ENCODE measurements at places on chromosomes 1 and 21.

DNA sequence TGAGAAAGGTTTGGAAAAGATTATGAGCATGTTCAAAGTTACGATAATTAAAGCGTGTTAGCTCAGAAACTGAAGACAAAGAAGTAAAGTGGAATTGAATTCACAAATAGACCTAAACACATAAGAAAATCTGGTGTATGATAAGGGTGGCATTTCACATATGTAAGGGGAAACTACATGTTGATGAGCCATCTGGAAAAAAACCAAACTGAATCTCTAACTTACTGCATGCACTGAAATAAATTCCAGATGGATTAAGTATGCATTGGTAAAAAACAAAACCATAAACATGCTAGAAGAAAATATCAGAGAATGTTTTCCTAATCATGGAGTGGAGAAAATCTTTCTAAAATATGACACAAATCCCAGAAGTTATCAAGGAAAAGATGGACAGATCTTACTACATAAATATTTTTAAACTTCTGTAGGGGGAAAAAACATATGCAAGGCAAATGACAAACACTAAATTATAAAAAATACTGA is 34.0 kb upstream of the CTPS1 start:
- no peak for DNase-seq

GRCh38 chr1:3336641-3337630 is 117.5 kb upstream of the ARHGEF16 start:
- DNase-seq: no peak

GRCh38 chr1:51070011-51070410 is 32.0 kb upstream of the C1orf185 start:
- no peak for DNase-seq

- DNase-seq: no peak
These were observed 118.8 kb downstream of the PSMG1 start for GRCh38 chr21:39064325-39065012.

DNA sequence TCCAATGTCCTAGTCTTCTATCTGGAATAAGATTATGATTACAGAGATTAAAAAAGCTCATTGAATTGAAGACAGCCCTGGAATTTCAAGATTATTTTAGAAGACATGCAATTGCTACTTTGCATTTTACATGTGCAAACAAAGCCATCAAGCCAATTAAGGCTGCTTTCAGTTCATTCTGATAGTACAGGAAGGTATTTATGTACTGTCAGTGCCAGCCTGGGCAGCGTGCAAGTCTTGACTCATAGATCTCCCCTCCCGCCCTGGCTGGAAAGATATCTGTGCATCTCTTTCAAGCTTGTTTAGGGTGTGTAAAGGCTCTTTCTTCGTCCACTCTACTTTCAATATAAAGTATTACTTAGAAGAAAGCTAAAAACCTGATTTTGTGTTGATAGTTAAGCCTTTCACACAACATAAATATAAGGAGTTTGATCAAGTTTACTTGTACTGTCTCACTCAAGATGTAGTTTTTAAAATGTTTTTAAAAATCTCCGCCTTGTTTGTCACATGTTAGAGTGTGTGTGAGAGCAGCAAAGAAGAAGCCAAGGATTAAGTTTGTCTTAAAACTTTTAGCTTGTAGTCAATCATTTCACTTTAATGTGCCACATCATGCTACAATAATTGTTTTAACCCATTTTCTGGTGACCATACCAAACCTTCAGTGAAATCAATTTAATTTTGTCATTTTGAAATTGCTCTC is 13.6 kb upstream of the LYPLAL1 start:
- no peak for DNase-seq

DNA sequence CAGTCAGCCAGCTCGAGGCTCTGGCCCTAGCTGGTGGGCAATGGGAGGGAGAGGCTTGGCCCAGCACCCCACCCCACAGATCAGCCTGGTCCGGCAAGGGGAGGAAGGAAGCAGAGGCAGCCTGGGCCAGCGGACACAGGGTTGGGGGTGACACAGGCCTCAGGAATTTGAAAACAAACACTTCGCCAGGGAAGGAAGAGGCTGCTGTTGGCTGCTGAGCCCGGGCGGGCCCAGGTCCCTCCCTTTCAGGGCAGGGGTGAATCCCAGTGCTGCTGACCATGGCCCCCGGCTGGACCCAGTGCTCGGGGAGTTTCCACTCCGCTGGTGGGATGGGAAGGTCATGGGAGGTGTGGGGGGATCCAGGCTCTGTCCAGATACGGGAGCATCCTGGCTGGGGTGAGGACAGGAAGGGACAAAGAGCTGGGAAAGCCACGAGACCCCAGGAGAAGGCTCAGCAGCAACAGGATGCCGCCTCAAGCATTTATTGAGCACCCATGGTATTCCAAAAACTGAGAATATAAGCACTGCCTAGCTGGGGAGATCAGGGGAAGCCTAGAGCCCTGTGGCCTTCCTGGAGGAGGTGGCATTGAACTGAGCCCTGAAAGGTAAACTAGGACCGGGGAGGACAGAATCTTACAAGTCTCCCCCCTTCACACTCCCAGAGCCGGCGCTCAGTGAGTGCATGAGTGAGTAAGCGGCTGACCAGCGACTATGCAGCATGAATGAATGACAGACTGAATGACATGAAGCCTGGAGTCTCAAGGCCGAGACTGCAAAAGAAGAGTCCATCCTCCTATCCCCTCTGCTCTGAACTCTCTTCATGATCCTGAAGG is 26.2 kb upstream of the EPHA2 start:
- DNase-seq: no peak

GRCh38 chr1:100457683-100458082 is 80.3 kb upstream of the GPR88 start:
- no peak for DNase-seq

GRCh38 chr1:173195596-173196088 is 11.5 kb downstream of the TNFSF4 start:
- no peak for DNase-seq

DNA sequence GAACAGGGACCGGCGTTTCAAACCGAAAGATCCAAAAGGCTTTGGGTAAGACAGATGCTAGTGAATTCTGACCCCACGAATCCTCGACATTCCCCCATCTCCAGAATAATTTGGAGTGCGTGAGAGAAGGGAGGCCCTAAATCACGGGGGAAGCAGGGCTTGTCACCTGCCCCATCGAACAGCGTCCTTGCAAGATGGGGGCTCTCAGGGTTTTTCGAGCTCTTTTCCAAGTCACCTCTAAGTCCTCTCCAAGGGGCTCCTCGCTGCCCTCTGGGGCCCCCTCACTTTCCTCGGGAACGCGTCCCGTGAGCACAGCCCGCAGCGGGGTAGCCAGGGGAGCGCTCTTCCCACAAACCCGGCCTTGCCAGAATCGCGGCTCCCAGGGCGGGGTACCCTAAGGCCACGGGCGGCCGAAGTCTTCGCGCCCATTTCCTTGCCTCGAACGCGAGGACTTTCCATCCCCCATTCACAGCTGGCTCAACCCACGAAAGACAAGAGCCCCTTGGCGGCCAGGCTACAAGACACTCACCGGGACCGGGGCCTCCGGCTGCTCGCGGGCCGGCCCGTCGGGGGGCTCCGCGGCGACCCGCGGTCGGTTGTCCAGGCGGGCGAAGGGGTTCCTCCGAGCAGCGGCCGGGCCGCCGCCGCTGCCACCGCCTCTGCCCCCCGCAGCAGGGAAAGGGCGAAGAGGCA is 546 bp downstream of the DONSON start:
- no peak for DNase-seq

DNA sequence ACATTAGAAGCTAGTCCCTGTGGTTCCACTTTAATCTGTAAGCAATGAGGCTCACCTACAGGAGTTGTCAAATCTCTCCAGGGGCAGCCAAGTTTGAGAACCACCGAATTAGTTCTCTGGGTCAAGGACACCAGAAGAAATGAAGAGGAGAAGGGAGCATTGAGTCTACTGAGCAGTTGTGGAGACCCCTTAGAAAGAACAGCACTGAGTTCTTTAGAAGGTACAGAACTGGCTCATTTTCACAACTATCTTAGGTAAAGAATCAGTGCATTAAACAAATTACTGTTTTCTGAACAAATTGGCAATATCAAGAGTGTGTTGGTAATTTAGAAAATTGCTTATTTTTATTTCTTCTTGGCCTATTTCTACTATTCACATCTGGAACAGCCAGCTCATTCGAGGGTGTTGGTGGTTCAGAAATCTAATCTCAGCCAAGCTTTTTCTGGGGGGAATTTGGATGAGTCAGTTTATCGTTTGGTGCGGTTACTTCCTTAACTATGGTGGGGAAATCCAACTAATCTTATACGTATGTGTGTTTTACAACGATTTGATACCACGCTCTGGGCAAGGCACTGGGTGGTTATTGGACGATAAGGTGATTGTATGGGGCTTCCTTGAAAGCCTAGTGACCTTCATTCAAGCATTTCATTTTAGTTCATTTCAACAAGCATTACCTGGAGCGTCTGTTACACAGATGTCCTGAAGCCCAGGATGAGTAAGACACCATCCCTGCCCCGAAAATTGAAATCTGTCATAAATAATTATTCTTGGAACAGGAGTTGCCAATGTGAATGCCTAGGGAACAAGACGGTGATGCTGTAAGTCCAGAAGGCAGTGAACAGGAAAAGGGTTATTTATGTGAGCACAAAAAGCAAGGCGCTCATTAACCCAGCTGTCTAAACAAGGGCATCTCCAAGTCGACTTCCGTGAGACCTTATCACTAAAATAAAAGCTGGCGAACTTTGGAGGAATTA is 52.0 kb upstream of the TMPRSS2 start:
- DNase-seq: no peak

- DNase-seq: no peak
These were observed 157.6 kb downstream of the PGBD5 start for GRCh38 chr1:230268371-230269170.

DNA sequence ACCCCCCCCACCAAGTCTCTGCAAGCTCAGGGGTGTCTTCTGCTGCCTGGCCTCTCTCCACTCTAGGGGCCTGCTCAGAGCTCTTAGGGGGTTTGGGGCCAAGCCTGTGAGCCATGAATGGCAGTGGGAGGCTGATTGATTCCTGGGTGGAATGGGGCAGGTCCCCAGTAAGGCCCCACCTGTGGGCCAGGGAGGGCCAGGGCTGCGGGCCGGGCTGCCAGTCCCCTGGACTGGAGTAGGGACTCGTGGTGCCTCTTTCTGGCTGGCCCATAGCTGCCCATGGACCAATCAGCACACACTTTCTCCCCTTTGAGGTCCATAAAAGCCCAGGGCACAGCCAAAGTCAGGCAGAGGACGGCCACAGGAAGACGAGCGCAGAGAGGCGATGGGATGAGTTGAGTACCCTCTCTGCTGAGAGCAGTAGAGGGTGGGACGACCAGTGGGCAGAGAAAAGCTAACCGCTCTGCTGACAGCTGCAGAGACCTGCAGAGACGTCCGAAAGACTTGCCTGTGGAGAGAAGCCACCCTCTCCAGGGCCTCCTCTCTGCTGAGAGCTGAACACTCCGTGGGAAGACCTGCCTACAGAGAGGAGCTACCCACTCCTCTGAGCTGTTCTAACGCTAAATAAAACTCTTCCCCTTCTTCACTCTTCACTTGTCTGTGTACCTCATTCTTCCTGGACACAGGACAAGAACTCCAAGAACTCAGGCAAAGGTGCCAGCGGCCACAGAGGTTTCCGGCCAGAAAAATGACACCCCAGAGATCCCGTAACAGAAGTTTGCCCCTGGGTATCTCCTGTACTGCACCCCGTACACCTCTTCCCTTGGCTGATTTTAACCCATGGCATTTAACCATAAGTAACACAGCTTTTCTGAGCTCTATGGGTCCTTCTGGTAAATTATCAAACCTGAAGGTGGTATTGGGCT is 38.2 kb upstream of the TARDBP start:
- DNase-seq: no peak
